Activated CD8-positive, alpha-beta T cell treated with anti-CD3 and anti-CD28 coated beads, Interleukin-2, amount 10 ng/mL, durations not matched to agents 7 days and 5 days (primary cell): ENCODE measurements at places on chromosomes 7 and 10. TPM values are rescaled to one million over a fixed set of nuclear protein-coding genes. Genes with fewer than 3 reads are reported as not detected.

The RGR gene
- total RNA-seq, result not detected

The ITPRID1 gene
- not detected for total RNA-seq

GRCh38 chr10:82796510-82796909, 921.5 kb downstream of the NRG3 start:
- DNase-seq, result no peak

DNA sequence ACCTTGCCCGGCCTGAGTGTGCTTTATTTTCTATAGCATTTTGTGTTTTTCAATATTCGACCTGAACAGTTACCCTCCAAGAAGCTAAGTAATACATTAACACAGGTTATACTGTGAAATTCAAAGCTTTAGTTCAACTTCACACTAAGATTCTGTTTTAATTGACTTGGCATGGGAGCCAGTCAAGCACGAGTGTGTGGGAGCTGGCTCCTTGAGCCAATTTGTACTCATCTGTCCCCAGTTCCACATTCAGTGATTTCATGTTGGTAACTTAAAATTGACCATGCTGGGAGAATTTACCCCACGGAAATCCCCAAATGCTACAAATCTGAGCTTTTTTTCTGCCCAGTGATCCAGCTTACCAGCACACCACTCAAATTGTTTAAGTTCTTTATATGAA, 20.3 kb downstream of the TSPAN12 start:
- DNase-seq, result no peak

- no peak for DNase-seq
Measured at GRCh38 chr10:3201796-3202195, 29.2 kb upstream of the PITRM1 start.

- peak; percentile 40 for DNase-seq
Measured at GRCh38 chr10:89392974-89393373, 551 bp downstream of the IFIT1 start.

- no peak for DNase-seq
Measured at GRCh38 chr7:1283941-1284742, 51.5 kb downstream of the UNCX start.

- no peak for DNase-seq
Measured at GRCh38 chr10:74841265-74841973, 15.0 kb downstream of the KAT6B start.

- peak; percentile 51 for DNase-seq
Measured at GRCh38 chr7:142438235-142438922, 180.5 kb upstream of the PRSS58 start.

- DNase-seq, result no peak
Measured at GRCh38 chr10:131102676-131103075, 208.8 kb downstream of the TCERG1L start.

- DNase-seq, result no peak
Measured at GRCh38 chr7:25877802-25878789, 273.9 kb upstream of the NFE2L3 start.

The NEUROG3 gene
- not detected for total RNA-seq

DNA sequence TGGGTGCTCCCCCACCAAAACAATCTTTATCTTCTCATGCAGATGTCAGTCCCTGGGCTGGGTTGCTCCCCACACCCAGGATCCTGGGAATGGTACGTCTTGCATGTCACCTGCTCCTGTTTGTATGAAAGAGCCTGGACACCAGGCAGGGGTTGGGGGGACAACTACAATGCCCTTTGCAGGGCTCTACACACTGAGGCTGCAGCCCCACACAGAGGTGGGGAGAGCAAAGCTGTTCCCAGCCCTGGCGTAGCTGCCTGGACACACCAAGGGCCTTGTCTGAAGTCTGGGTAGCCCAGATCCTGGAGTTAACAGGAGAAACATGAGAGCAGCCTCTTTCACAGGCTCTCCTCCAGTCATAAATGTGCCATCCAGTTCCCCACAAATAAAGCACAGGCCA, 61.2 kb upstream of the TMEM72 start:
- no peak for DNase-seq

The UPK3B gene
- 0.68 TPM for total RNA-seq

- no peak for DNase-seq
Measured at GRCh38 chr10:131978366-131978765, 3.4 kb downstream of the BNIP3 start.

- no peak for DNase-seq
Measured at GRCh38 chr7:112286250-112287086, 80.0 kb downstream of the ZNF277 start.

The LRRN3 gene
- 196 TPM for total RNA-seq

DNA sequence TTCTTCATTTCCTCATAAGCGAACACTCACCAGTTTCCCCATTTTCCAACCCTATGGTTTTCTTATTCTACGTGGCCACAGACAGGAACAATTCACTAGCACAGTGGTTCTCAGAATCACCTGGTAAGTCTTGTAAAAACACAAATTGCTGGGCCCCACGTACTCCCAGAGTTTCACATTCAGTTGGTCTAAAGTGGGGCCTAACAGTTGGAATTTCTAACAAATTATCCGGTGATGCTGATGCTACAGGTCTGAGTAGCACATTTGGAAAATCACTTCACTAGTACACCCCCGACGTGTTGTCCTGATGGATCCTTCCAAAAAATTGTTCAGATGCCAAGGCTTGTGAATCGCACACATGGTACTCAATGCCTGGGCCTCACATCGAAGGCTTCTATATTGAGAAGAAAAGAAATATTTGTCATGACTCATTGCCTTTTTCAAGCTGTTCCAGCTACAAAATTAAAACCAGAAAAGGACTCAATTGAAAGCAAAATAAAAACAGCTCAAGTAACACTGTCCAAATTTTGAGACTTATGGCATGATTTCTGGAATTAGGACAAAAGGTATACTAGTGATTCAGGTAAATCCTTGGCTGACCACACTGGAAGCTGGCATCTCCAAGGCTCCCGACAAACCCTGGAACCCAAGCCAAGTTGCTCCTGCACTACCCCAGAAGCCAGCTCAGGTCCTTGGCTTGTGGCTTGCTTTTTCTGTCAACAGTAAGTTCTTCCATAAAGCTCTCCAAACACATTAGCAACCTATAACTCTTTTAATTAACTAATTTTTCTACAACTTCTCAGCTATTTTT, 12.9 kb upstream of the VIM start:
- DNase-seq, result no peak

- DNase-seq, result no peak
Measured at GRCh38 chr7:101096331-101096956, 11.2 kb downstream of the TRIM56 start.

DNA sequence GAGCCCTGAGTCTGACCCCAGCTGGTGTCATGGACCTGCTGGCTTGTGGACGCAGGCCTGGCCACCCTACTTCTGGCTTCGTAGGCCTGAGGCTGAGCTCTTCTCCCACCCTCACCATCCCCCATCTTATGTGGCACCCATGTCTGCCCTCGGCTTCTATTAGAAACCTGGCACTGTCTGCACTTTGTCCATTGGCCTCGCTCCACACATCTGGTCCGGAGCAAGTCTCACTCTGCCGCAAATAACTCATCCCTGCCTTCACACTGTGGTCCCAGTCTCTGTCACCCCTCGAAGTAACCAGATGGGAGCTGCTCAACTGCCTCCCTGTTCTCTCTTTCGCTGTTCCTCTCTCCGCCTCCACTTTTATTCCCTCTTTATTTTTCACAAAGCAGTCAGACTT, 78.6 kb downstream of the TRRAP start:
- DNase-seq, result no peak

GRCh38 chr7:28144266-28144665, 36.3 kb downstream of the JAZF1 start:
- DNase-seq, result no peak

GRCh38 chr7:184294-185264, 7.8 kb upstream of the FAM20C start:
- DNase-seq, result no peak

The WDR86 gene
- total RNA-seq, result 0.26 TPM

GRCh38 chr10:75235375-75236177, at the start of gene COMTD1:
TSS of gene COMTD1 (minus strand) at chr10:75235957. CDS start at chr10:75235928, 29 bp downstream.
- peak; percentile 97 for DNase-seq

- DNase-seq, result peak; percentile 34
Measured at GRCh38 chr10:44010873-44011602, 362.4 kb upstream of the ZNF32 start.

The DEPP1 gene
- total RNA-seq, result not detected

The FAM25C gene
- total RNA-seq, result not detected

The MMD2 gene
- not detected for total RNA-seq

The BICC1 gene
- total RNA-seq, result not detected

DNA sequence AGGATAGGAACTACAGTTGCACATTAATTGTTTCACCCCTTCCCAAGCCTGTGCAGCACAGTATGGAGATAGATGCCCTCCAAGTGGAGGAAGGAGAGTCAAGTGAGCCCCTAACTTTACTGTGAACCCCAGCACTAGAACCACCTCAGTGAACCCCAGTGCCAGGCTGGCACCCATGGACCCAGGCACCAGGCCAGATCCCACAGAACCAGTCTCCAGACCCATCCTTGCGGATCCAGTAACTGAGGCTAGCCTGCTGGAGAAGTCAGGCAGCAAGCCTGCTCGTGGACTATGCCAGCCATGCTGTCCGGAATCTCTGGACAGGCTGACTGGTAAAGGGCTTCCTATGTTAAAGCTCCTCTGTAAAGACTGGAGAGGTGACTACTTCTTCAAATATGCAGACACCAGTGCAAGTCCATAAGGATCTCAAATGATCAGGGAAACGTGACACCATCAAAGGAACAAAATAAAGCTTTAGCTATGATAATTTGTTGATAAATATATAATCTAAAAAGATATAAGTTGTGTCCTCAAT, 27.7 kb downstream of the SHOC2 start:
- DNase-seq, result no peak
